MV-4-11 (cell line): ENCODE measurements at places on chromosomes 1 and 21.

DNA sequence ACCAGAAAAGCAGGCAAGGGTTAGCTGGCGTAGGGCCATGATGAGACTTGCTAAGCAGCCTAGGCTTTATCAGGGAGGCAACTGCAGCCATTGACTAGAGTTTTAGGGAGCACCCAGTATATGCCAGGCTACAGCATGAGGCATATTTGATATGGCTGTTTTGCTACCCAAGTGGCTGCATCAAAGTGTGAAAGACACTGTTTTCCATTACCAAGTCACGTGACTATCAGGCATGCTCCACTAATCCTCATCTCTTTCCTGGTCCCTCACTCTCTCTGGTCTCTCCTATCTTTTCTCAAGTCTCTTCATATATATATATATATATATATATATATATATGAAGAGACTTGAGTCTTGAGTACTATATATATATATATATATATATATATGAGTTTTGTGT, 206.7 kb upstream of the POU3F1 start:
- DNase-seq, result no peak

GRCh38 chr1:234975941-234976860, 152.4 kb downstream of the TOMM20 start:
- DNase-seq, result peak; percentile 83

GRCh38 chr1:36585569-36586548, 103.1 kb upstream of the CSF3R start:
- DNase-seq, result no peak

- DNase-seq, result peak; percentile 24
These were observed 14.5 kb downstream of the SLC6A17 start for GRCh38 chr1:110164725-110165350.

DNA sequence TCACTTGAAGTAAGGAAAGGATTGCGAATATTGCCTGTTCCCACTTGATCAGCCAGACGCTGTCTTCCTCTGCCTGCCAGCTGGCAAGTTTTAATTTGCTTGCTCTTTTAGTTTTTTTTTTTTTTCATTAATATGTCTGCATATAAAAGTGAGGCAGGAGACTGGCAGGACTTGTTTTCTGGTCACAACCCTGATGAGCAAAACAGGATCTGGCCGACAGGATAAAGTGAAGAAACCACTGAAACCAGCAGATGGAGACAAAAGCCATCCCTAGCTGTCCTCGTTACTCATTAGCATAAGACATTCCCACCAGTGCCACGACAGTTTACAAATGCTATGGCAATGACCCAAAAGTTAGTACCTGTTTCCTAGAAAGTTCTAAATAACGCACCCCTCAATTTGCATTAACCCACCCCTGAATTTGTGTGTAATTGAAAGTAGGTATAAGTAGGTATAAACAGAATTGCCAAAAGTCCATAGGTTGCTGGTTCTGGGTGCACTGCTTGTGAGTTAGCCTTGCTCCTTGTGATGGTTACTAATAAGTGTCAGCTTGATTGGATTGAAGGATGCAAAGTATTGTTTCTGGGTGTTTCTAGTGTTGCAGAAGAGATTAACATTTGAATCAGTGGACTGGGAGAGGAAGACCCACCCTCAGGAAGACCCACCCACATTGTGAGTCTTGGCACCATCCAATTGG, 60.8 kb downstream of the ZNF684 start:
- DNase-seq, result peak; percentile 68

GRCh38 chr1:69171248-69171647, 396.5 kb upstream of the LRRC7 start:
- no peak for DNase-seq

GRCh38 chr1:1134300-1134970, 18.5 kb upstream of the C1orf159 start:
- DNase-seq, result no peak

- DNase-seq, result no peak
These were observed 47.6 kb downstream of the ARHGEF16 start for GRCh38 chr1:3501856-3502640.

DNA sequence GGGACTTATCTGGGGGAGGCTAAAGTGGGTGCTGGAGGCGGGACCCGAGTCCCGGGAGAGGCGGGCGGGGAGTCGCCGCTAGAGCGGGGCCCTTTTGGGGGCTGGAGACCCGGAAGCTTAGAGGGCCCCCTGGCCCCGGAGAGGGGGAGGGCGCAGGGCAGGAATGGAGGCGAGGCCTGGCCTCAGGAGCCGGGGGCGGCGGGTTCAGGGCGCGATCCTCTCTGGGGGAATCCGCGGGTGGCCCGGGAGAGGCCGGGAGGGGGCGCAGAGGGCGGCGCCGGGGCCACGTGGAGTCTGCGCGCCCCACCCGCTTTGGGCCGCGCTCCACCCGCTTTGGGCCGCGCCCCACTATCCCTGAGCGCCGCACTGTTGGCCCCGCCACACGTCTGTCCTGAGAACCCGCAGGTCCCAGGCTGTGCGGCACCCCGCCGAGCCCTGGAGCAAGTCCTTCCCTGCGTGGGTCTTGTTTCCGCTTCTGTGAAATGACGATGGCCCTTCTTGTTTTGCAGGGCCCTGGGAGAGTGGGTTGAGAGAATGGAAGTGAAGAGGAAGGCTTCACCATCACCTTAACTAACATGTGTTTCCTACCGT, 84.4 kb downstream of the NKAIN1 start:
- DNase-seq, result peak; percentile 53

DNA sequence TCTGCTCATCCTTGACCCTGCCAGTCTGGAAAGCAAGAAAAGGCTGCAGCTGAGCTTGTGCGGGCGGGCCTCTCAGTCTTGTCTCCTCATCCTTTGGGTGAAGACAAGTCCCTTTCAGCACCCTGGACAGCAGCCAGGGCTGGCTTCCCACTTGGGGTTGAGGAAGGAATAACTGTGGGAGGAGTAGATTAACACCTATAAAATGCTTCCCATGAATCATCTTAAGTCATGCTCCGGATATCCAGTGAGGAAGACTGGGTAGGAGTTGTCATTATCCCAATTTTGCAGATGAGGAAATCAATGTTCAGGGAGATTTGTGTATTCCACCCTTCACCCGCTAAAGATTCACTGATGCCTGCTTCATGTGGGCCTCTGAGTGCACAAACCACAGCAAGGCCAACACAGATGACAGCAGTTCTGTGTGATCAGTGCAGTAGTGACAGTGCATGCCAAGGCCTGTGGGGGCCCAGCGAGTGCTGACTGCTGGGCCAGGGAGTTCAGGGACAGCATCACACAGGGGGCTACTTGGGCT, 20.1 kb upstream of the COL16A1 start:
- DNase-seq, result peak; percentile 55

DNA sequence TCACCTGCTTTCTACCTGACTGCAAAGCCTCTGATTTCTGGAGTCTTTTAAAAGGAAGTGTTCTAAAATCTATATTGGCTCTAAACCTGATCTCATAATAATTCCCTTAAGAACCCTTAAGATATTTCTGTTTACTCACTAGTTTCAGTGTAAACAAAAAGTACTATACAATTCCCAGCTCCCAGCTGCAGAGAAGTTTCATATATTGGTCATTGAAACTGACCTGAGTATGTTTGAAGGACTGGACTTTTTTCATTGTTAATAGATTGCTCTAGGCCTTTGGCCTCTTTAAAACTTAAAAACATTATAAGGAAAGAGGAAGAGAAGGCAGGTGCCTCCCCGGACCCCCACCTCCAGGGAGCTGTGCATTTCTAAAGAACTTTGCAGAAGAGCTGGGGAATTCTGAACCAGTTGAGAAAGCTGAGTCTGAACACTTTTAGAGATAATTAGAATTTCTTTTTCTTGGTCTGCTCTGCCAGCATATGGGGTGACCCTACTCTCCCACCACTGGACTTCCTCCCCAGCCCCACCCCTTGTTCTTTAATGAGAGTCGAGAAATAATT, 23.7 kb downstream of the CLIC6 start:
- no peak for DNase-seq

GRCh38 chr1:196466166-196466565, 142.1 kb downstream of the KCNT2 start:
- no peak for DNase-seq

DNA sequence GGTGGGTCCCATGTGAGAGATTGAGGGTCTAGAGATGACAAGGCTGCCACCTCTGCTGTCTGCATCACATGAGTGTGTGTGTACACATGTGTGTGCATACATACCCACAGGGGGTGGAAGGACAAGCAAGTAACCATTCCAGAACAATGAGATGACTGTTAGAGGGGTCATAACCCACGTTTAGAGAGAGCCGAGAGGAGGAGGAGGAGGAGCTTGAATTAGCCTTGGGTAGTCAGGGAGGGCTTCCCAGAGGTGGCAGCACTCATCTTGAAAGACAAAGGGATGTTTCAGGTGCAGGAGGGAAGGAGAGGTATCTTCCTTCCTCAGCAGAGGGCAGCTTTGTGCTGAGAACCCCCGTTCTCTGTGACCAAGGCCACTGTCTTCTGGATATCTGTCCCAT, 21.3 kb downstream of the TNFRSF1B start:
- no peak for DNase-seq

DNA sequence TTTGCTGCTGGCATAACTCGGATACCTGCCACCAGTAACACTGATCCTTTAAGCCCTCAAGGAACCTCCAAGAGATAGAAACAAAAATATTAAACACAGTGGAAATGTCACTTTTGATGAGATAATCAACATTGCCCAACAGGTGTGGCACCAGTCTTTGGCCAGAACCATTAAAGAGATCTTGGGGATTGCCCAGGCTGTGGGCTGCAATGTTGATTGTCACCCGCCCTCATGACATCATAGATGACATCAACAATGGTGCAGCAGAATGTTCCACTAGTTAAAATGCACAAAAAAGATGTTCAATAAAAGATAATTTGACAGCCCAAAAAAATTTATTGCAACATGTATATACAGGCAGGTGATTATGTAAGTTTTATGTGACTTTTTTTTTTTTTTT, 20.2 kb upstream of the ZMYM1 start:
- DNase-seq, result no peak

- DNase-seq, result no peak
These were observed 11.0 kb downstream of the RWDD3 start for GRCh38 chr1:95245029-95245428.

- DNase-seq, result peak; percentile 24
These were observed 26.1 kb downstream of the PADI6 start for GRCh38 chr1:17397910-17398695.

DNA sequence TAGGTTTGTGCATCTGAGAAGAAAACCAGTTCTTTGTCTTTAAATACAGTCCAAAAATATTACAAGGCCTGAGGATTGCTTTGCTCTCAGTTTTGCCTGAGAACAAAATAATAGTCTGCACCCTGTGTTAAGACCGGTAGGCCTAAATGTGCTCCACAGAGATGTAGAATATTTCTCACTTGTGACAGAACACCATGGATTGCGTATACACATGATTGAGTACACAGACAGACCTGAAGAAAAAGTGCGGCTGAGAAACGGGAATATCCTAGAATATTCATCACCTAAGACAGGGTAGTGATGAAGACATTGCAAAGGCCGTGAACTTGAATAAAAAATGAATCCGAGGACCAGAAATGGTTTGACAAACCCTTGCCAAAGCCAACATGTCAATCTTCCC, 155.4 kb downstream of the BRINP3 start:
- DNase-seq, result no peak

- DNase-seq, result peak; percentile 73
These were observed 796.2 kb downstream of the PLA2G4A start for GRCh38 chr1:187624812-187625545.
